ENCODE measurements at places on chromosomes 6 and 20. TPM values are rescaled to one million over a fixed set of nuclear protein-coding genes. Genes with fewer than 3 reads are reported as not detected.

The SLC17A3 gene
- 0.93 TPM for total RNA-seq

The CRISP3 gene
- not detected for total RNA-seq

The TMEM30A gene
- 47.8 TPM for total RNA-seq

The MUCL3 gene
- total RNA-seq: not detected

The TRDN gene
- total RNA-seq: not detected

The SUMO4 gene
- total RNA-seq: not detected

The HLA-DQA2 gene
- total RNA-seq: not detected

The OOEP gene
- not detected for total RNA-seq

The OXT gene
- total RNA-seq: not detected
